Stimulated activated CD4-positive, alpha-beta T cell treated with anti-CD3 and anti-CD28 coated beads, Interleukin-12 subunit alpha, Interleukin-12 subunit beta, amount 100 ng/mL, for 24 hours (primary cell): ENCODE measurements at places on chromosomes 11 and 22.

- no peak for DNase-seq
Observed at GRCh38 chr22:49942565-49943404, 17.8 kb upstream of the PIM3 start.

GRCh38 chr11:113468726-113469345, 6.4 kb downstream of the DRD2 start:
- DNase-seq: no peak

DNA sequence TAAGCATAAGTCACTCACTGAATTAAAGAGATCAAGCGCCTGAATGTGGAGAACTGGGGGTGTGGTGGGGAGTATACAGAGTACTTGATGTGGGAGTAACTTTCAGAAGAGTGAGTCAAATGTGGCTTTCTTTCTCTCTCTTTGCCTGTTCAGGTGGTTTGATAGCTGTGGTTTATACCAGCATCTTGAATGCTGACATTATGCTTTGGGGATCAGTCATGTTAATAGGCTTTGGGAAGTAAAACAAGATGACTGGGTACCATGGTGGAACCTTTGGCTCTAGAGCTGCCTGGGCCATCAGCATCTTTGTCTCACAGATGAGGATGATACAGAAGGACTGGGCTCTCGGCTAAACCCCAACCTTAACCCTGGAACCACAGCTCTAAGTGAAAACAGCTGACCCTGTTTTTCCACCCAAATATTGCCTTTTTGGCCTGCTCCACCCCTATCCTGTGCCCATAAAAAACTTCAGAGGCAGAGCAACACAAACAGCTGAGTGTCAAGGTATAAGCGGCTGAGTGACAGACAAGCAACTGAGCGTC, 58.2 kb upstream of the GNAZ start:
- peak; percentile 34 for DNase-seq

- DNase-seq: no peak
Observed at GRCh38 chr11:114263513-114264170, 32.6 kb upstream of the NNMT start.

DNA sequence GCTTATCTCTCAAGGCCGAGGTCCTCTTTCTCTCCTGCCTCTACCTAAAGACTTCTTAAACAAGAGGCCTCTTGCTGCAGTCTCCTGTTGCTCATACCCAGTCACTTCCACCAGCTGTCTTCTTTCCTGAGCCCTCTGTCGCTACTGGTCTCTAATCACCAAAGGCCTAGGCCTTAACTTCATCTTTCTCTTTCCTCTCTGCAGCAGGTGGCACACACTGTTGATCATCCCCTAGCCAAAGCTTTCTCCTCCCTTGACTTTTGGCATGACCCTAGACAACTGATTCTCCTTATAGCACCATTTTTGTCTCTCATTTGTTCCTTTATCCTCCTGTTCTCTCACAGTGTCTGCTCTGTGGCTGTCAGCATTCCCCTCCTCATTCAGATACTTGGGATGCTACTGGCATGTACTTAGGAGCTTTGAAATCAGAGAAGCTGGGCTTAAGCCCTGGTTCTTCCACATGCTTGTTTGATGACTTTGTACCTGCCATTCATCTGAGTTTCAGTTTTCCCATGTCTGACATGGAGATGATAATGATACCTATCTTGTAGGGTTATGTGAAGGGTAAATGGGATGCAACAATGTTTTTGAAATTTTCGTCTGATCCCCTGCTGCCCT, 22.4 kb downstream of the ENDOD1 start:
- DNase-seq: no peak

- DNase-seq: no peak
Observed at GRCh38 chr22:36027579-36027934, 1.1 kb downstream of the RBFOX2 start.

- DNase-seq: no peak
Observed at GRCh38 chr11:64713016-64713707, 9.8 kb downstream of the NRXN2 start.

DNA sequence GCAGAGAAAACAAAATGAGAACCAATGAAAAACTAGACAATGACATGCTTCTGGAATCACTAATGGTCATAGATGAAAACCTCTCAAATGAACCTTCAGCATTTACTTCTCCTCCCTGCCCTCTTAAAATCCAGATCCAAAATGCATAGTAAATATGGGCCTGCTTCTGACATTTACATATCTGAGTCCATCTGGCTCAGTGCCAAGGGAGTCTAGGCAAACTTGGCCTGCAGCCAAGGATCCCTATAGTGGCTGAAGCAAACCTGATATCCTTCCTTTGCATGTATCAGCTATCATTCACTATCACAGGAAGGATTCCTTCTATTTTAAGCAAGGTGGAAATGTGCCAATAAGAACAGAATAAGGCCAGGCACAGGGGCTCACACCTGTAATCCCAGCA, 104.8 kb downstream of the C11orf58 start:
- no peak for DNase-seq

DNA sequence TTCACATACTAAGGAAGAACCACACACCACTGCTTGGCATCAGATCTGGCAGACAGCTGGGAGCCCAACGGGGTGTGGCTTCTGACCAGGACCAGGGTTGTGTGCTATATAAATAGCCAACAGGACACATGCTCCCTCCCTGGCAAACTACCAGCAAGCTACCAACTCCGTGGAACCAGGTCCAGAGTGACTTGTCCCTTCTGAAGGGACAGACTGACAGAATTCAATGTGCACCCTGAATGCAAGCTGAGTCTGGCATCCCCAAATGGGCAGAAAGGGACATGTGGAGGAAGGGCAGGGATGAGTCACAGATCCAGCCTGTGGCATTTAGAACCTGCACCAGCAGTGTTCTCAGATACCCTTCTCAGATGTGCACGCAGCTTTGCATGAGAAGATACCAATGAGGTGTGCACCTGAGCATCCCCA, 92.9 kb downstream of the MICAL3 start:
- DNase-seq: no peak

DNA sequence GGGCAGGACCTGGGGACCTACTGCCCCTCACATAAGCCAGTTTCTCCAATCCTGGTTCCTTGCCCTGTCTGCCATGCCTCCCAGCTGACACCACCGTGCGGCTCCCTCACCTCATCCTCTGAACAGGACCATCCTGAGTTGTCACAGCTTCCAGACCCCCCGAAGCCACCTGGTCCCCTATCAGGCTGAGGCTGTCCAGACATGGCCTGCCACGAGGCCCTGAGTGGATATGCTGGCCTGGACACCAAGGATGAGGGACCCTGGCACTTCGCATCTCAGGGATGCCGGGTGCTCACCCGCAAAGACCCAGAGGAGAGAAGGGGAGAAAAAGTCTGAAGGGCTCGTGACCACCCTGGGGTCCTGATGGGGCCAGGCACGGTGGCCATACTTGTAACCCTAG, 15.8 kb upstream of the CCDC188 start:
- DNase-seq: no peak

- DNase-seq: no peak
Observed at GRCh38 chr11:131118247-131118646, 202.0 kb upstream of the SNX19 start.

GRCh38 chr11:64754124-64754918, 5.5 kb downstream of the PYGM start:
- DNase-seq: no peak

- no peak for DNase-seq
Observed at GRCh38 chr11:15707971-15708370, 593.2 kb downstream of the INSC start.

GRCh38 chr11:57662893-57663292, 5.0 kb upstream of the ZDHHC5 start:
- no peak for DNase-seq

- DNase-seq: no peak
Observed at GRCh38 chr11:9017773-9018172, 14.0 kb upstream of the NRIP3 start.

DNA sequence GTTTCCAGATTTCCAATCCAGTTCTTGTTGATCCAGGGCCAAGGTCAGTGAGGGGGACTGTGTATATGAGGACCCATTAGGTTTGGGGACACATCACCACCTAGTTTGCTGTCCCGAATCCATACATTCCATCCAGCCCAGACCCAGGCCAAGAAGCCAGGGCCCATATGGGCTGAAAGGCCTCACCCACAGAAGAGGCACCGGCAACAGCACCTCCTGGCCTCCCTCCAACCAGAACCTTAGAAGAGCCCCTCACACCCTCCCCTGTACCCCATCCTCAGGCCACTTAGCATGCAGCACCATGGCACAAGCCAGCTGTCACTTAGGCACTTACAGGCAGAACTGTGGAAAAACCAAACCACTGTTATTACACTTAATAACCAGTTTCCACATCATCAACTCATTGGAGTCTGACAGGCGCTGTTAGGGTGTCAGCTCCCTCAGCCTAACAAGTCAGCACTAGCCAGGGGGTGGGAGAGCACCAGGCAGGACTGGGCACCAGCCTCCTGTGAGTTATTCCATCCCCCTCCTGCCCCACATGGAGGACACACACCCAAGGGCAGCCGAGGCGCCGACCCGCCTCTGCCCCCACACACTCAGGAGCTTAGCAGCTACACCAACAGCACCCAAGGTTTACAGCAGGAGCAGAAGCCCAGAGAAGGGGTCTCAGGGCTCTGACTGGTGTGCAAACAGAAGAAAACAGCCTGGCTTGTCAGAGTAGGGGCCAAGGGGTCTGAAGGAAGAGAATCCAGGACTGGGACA, 132.0 kb downstream of the BUD13 start:
- no peak for DNase-seq

GRCh38 chr11:102026959-102027358, 20.3 kb upstream of the CFAP300 start:
- DNase-seq: no peak

- no peak for DNase-seq
Observed at GRCh38 chr11:17722000-17722643, 2.8 kb downstream of the MYOD1 start.

DNA sequence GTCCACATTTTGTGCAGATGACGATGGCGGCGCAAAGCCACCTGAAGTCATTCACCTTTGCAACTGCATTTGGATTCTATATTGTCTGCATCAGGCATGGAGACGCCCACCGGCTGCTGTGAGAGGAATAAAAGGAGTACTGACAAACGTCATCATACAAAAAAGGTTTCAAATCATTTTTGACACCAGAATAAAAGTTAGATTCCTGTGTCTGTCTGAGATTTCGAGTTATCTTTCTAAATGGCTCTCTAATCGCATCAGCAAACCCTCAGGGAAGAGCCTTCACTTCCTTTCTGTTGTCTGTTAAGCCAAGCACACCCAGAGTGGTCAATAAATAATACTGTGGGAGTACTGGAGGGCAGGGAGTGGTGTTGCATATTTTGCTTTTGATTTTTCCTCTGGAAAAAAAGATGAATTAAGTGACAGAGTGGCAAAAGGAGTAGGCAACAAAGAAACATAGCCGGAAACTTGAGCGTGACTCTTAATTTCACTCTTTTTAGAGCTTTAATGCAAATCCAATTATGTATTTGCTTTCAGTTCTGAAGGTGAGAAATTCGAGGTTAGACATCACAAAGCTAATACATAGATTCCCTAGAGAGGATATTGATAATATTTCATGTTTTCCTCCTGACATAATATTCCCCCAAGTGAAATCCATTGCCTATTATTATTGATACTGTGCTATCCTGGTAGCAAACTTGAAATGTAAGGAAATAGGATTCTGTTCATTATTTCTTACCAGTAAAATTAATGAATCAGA, 150.8 kb upstream of the MTMR2 start:
- no peak for DNase-seq

DNA sequence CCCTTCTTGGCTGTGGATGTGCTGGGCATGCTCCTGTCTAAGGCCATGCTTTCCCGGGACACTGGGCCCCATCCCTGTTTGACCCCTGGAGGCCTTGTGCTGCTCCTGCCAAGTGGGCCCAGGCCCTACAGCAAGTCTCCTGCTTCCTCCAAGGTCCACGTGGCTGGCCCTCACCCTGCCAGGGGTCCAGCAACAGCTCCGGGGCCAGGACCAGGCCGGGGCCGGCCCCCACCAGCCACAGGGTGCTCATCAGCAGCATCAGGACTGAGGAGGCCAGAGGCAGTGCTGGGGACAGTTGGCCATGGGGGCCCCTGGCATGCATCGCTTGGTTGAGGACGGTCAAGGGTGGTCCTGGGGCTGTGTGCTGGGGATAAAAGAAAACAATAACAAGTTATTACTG, 2.5 kb downstream of the RHBDD3 start:
- no peak for DNase-seq

DNA sequence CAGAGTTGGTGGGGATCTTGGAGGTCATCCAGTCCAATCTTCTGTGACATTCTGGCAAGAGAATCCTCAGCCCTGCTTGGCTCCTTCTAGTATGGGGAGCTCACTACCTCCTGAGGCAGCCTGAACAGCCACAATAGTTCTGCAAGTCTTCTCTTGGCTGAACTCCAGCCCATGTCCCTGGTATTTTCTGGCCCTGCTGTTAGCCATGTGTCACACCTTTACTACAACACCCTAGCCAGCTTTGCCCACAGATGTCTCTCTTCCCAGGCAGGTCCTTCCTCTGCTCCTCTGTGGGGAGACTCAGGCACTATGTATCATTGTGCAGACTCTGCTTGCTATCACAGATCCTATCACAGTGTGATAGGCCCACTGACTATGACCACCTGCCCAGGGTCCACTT, 297.7 kb downstream of the CTTN start:
- DNase-seq: no peak
